ENCODE measurements at places on chromosomes 11 and 22.

- DNase-seq: no peak
These were observed 5.5 kb upstream of the LTO1 start for GRCh38 chr11:69680688-69681087.

DNA sequence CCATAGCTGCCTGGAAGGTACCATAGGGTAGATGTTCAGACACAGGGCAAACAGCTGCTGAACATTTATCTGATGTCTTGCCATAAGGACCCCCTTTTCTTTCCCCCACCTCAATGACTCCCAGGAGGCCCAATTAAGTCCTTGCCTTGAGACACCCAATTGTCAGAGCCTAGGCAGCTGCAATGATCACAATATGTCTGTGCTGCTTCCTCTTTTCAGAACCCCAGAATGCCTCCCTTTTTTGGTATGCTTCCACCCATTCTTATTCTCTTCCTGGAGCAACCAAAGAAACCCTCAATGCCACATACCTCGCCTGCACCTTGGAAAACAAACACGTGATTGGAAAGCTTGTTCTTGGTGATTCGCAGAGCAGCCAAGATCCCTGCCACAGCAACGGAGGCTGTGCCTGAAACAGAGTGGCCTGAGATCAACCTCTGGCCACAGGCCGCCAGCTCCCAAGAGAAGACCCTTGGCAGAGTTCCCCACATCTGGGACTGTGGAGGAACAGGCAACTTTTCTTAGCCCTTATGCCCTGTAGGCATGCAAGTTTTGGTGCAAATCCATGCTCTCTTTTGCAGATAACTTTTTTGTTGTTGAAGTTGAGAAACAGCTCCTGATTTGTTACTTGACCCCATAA is 75.4 kb downstream of the CCDC81 start:
- DNase-seq: no peak

- no peak for DNase-seq
These were observed 7.2 kb downstream of the ARHGEF12 start for GRCh38 chr11:120343429-120343828.

- no peak for DNase-seq
These were observed 8.7 kb downstream of the COMMD9 start for GRCh38 chr11:36280531-36280930.

- DNase-seq: no peak
These were observed 86.8 kb downstream of the AMOTL1 start for GRCh38 chr11:94854770-94855633.

- no peak for DNase-seq
These were observed 8.3 kb downstream of the SLC37A2 start for GRCh38 chr11:125071435-125071834.

DNA sequence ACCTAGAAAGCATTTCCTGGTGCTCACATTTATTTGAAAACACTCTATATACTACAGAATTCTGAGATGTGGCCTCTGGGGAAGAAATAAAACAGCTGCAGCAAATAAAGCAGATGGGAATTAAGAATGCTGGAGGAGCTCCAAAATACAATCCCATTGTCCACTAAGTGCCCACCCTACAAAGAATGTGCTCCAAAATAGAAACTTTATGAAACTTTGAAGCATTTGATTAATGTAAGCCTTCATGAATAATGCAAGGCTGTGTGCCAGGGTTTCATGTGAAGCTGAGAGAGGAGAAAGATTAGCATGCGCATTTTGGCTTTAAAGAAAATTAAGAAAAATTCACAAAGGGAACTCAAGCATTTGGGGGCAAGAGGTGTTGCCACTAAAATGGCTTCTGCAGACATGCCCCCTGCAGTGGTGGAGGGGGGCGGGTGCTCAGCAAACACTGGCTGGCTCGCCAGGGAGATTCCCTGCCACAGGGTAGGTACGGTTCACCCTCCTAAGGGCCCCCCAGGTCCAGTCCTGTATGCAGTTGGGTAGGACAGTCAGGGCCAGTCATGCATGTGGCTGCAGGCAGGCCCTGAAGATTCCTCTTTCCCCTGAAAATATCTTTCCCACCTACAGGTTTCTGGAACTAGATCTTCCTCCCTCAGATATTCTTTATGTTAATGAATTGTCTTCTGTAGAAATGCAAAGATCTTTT is 46.6 kb upstream of the RCN1 start:
- DNase-seq: no peak

GRCh38 chr11:12646478-12646877 is 27.7 kb upstream of the TEAD1 start:
- no peak for DNase-seq

GRCh38 chr11:101917226-101917625 is 904 bp upstream of the ANGPTL5 start:
- no peak for DNase-seq

- no peak for DNase-seq
These were observed 402.3 kb upstream of the NARS2 start for GRCh38 chr11:78977009-78977408.

DNA sequence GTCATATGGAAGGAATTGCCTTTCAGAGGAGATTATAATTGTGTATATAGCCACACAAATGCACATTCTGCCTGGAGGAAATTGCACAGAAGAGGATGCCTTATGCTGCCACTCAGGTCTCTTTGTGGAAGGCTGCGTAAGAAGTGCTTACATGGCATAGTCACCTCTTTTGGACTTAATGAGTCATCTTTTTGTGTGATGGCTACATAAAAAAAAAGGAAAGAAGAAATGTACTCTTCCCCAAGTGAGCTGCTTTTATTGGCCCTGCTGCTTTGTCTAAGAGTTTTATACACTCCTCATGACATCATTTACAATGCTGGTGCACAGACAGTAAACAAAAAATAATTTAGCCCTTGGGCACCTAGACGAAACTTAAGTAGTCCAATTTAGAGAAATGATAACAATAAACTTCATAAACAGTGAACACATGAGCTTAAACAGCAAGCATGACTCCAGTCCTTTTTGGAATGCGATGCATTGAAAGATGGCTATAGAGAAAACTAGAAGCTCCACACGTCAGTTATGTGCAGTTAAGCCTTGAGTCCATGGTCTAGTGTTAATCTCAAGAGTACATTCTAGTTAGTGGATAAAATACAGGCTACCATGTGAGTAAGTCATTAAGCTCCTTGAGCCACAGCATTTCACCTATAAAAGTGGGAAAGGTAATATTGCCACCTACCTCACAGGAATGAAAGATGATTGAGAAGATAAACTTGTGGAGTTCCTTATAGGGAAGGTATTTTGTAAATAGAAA is 12.0 kb downstream of the CSTPP1 start:
- no peak for DNase-seq

- DNase-seq: no peak
These were observed 3.9 kb upstream of the SAMM50 start for GRCh38 chr22:43951391-43951790.

DNA sequence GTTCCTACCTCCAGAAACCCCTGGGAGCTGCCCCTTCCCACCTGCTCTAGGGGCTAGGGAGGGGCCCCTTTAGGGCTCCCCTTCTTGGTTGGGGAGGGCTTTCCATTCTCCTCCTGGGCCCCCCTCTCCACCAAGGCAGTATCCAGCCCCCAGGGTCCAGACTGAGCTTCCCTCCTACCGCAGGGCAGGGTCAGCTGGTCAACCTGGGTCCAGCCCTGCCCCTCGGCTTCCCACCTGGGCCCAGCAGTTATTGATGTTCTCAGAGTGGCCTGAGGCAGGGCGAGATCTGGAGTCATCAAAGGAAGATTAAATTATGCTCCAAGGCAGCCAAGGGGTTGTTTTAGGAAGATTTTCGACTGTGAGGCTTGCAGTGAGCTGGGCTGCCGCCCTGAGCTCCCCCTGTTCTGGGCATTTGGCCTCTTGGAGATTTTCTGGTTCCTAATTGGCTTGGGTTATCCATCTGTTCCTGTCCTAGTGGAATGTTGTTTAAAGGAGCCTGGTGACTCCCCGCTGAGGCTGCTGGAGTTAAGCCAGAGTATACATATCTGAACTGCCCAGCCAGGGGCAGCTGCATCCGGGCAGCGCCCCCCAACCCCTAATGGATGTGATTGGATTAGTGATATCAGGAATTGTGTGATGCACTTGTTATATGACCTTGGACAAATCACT is 1.8 kb upstream of the SLC22A8 start:
- DNase-seq: no peak

DNA sequence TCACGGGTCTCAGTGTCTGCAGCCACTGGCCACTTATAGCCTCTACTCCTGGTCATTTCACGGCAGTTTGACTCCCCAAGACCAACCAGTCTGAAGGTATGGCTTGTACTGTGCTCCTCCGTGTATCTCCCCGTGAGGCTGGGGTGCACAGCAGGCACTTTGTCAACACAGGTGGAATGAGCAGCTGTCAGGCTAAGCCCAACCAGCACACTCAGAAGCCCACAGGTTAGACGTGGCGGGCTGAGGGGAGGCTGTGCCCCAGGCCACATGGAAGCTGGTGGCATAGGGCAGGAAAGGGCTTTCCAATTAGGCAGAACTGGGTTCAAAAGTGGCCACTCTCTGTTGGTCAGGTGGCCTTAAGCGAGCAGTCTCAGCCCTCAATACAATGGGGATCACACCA is 7.0 kb downstream of the TP53I11 start:
- DNase-seq: no peak

DNA sequence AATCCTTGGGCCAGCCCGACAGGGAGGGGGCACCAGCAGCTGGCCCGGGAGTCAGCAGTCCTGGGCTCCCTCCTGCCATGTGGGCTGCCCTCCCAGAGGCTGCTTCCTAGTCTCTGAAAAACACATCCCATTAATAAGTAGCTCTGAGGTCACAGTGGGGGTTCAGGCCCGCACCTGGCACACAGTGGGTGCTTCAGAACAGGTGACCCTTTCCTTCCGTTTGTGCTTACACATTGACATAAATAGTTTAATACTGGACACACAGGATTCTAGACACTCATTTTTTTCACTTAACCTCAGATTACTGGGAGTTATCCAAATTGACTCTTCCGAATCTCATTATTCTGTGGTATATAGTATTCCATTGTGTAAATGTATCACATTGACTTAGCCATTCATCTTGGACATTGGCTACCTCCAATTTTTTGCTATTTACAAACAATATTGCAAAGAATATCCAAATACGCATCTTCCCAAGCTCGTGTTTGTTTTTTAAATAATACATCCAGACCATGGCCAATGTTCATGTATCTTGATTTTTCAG is 474 bp upstream of the CHADL start:
- no peak for DNase-seq

DNA sequence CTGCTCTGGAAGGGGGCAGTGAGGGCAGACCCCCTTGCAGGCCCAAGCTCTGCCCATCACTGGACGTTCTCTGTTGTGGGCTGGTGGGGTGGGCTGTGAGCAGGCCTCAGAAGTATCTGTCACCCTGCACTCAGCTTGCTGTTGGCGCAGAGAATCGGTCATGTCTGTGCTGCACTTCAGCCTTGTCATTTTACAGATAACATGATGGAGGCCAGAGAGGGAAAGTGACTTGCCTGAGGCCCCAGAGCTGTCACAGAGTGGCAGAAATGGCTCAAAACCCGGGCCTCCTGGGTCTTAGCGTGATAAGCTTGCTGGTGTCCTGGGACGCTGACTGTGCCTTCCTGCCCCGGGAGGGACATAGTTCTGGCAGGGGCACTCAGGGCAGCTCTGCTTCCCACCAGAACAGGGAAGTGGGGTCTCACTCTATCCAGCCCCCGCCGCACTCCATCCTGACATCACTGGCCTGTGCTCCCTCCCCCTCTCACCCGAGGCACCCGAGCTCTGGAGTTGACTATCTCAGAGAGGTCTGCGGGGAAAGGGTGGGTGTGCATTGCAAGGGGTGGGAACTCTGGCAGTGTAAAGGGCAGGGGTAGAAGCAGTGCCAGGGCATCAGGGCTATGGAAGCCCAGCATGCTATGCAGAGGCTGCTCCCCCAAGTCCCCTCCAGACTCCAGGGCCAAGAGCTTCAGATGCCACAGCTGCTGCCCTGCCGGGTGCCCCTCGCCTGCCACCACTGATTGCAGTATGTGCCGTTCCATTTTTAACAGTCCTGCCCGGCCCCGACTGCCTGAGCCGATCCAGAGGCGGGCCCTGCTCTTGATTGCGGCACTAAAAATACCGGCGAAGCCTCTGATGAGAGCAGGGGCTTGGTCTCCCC is 50.4 kb upstream of the NECTIN1 start:
- DNase-seq: no peak

GRCh38 chr22:41367680-41368542 is 13.8 kb upstream of the TEF start:
- no peak for DNase-seq

DNA sequence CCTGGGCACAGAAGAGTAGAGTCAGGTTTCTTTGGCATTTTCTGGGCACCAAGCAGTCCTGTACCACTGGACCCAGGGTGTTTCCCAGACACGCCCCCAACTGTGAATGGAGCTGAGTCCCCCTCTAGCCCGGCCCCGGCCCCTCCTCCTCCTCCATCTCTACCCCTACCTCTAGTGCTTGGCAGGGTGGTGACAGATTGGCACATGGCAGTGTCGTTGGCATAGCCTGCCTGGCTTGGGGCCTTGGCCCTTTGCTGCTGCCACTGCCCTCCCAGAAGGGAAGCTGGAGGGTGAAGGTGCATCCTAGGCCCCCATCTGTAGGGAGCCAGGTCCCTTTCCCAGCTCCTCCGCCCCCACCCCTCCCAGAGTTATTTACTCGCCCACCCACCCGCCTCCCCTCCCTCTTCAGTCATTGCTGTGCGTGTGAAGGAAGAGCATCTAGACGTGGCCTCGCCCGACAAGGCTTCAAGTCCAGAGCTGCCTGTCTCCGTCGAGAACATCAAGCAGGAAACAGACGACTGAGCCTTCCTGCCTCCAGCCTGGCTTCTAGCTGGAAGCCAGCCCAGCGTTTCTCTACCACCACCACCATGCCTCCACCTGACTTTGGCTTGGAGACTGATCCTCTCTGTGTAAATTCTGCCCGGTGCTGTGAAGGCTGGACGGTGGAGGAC is 10.9 kb downstream of the CHADL start:
- DNase-seq: no peak

- no peak for DNase-seq
These were observed 17.0 kb downstream of the MICAL2 start for GRCh38 chr11:12127206-12127898.

GRCh38 chr22:42178910-42179519 is 48.4 kb upstream of the CYP2D6 start:
- DNase-seq: no peak

GRCh38 chr11:68498321-68498720 is 37.8 kb downstream of the PPP6R3 start:
- no peak for DNase-seq
